ENCODE measurements at places on chromosomes 16 and 17.

DNA sequence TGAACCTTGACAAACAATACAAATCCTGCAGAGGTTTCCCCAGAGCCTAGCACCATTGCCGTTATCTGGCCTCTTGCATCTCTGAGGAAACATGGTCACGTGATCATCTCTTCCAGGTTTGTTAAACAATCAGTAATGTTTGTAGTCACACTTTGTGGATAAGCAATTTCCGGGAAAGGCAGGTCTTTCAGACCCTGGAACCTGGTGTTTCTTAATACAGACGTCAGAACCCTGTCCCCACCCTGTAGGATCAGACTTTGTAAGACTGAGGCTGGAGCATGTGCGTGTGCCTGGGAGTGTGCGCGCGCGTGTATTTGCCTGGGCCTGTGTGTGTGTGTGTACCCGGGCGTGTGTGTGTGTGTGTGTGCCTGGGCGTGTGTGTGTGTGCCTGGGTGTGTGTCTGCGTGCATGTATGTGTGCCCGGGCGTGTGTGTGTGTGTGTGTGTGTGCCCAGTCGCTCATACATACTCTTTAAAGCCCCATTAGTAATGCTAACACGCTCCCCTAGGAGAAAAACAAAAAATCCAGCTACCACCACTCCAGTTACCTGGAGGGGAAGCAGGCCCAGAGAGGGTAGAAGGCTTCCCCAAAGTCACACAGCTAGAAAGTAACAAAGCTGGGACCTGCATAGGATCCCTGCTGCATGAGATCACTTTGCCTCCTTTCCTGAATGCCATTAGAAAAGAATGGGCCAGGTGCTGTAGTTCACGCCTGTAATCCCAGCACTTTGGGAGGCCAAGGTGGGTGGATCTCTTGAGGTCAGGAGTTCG is 5.3 kb downstream of the CTNS start:
- no peak for DNase-seq

DNA sequence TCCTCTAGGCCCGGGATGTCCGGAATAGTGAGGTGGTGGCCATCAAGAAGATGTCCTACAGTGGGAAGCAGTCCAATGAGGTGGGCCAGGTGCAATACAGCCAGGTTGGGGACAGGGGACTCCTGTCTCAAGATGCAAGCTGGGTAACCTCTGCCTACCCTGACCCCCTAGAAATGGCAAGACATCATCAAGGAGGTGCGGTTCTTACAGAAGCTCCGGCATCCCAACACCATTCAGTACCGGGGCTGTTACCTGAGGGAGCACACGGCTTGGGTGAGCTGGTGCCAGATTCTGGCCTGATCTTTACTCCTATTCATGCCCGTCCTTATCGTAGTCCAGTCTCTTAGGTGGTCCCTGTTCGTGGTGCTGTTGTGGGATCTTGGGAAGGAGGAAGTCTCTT is 4.4 kb downstream of the TAOK2 start:
- no peak for DNase-seq

DNA sequence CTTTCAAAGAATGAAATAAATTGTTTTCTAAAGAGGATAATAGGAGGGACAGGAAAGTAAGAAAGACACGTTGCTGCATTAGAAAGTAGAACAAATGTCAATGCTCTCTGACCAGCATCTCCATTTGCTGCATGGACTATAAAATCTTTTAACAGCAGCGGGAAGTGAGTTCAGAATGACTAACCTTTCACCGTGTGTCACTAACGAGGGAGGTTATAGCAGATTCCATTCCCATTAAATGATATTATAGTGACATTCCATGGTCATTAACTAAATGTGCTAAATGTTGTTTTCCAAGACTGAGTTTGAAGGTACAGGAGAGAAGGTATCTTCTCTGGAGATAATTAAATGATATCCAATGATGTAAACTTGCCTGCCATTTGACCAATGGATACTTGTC is 127.1 kb upstream of the HS3ST3A1 start:
- no peak for DNase-seq

GRCh38 chr17:19702217-19702641 is 14.2 kb downstream of the SLC47A2 start:
- no peak for DNase-seq

GRCh38 chr17:41653892-41654677 is 29.7 kb upstream of the KRT17 start:
- no peak for DNase-seq

- DNase-seq: no peak
These were observed 120.5 kb downstream of the SOCS1 start for GRCh38 chr16:11135464-11135973.

GRCh38 chr16:26901196-26901861 is 165.4 kb upstream of the C16orf82 start:
- no peak for DNase-seq

GRCh38 chr16:85606904-85607303 is 6.2 kb upstream of the GSE1 start:
- DNase-seq: no peak

GRCh38 chr16:51167170-51167895 is 16.3 kb upstream of the SALL1 start:
- DNase-seq: no peak

- DNase-seq: no peak
These were observed 30.5 kb upstream of the ALDH3A2 start for GRCh38 chr17:19618015-19618414.
